ENCODE measurements at places on chromosomes 5 and 9. TPM values are rescaled to one million over a fixed set of nuclear protein-coding genes. Genes with fewer than 3 reads are reported as not detected.

DNA sequence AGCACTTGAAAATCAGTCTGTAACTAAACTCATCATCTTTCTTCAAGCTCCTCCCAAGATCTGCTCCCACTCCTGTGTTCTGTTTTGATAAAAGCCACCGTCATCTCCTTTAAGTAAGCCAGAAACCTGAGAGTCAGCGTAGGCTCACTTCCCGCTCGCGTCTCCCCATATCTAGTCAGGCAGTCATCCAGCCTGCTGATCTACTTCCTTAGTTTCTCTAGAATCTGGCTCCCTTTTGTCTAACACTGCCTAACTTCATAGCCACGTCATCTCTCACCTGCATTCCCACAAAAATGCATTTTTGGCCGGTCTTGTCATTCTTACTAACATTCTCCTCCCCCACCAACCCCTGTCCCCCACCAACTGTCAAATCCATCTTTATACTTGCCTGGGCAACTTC lies 3.0 kb upstream of the TJP2 start:
- H3K4me3 ChIP-seq = no peak overlapping the region
- H3K4me1 ChIP-seq = peaks cover 12% of the 10 kb centered on the region
- no peaks in the 10 kb centered on the region for H3K27me3 ChIP-seq
- no peaks in the 10 kb centered on the region for H3K36me3 ChIP-seq
- no peak overlapping the region for H3K27ac ChIP-seq

GRCh38 chr5:77644371-77645157 lies 6.1 kb upstream of the OTP start:
- no peaks in the 10 kb centered on the region for H3K27me3 ChIP-seq
- H3K4me3 ChIP-seq = peak overlapping the region; percentile 52
- no peak overlapping the region for H3K27ac ChIP-seq
- H3K4me1 ChIP-seq = 0 out of 2 replicates have a peak, but pooled peaks cover 3% of the 10 kb centered on the region
- no peaks in the 10 kb centered on the region for H3K36me3 ChIP-seq

DNA sequence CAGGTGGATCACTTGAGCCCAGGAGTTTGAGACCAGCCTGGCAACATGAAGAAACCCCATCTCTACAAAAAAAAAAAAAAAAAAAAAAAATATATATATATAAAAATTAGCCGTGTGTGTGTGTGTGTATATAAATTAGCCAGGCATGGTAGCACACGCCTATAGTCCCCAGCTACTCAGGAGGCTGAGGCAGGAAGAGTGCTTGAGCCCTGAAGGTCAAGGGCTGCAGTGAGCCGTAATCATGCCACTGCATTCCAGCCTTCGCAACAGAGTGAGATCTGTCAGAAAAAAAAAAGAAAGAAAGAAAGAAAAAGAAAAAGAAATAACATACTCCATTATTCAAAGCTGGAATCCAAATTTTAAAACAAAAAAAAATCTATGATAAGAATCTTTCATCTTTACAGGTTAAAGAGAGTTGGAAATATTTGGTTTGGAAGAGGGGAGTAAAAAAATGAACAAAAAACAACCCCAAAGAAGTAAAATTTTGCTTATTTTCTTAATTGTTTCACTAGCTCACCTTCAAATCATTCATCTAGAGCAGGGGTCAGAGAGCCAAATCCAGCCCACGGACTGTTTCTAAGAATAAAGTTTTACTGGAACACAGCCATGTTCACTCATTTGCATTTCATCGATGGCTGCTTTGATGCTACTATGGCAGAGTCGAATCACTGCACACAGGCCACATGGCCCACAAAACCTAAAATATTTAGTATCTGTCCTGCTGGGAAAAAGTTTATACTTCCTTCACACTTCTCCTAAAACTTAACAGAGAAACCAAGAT lies 109.9 kb downstream of the DROSHA start:
- no peak for DNase-seq
- H3K4me3 ChIP-seq = no peak overlapping the region
- H3K27me3 ChIP-seq = no peaks in the 10 kb centered on the region

GRCh38 chr9:133730994-133731715 lies 7.0 kb downstream of the SARDH start:
- no peak for DNase-seq
- no peaks in the 10 kb centered on the region for H3K27me3 ChIP-seq
- H3K4me3 ChIP-seq = no peak overlapping the region

DNA sequence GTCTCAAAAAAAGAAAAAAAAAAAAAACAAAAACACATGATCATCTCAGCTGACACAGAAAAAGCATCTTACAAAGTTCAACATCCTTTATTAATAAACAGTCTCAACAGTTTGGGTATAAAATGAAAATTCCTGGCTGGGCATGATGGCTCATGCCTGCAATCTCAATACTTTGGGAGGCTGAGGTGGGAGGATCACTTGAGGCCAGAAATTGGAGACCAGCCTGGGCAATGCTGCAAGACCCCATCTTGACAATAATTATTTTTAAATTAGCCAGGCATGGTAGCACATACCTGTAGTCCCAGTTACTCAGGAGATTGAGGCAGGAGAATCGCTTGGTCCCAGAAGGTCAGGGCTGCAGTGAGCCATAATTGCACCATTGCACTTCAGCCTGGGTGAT lies 7.9 kb upstream of the CNTRL start:
- H3K4me1 ChIP-seq = no peaks in the 10 kb centered on the region
- no peaks in the 10 kb centered on the region for H3K36me3 ChIP-seq
- no peaks in the 10 kb centered on the region for H3K27me3 ChIP-seq
- no peak for DNase-seq
- H3K27ac ChIP-seq = no peak overlapping the region
- H3K4me3 ChIP-seq = no peak overlapping the region

GRCh38 chr9:81906671-81907070 lies 21.6 kb upstream of the SPATA31D4 start:
- H3K27me3 ChIP-seq = no peaks in the 10 kb centered on the region
- no peaks in the 10 kb centered on the region for H3K4me1 ChIP-seq
- DNase-seq = no peak
- H3K36me3 ChIP-seq = no peaks in the 10 kb centered on the region

- H3K27ac ChIP-seq = peak overlapping the region; percentile 54
- no peak for DNase-seq
- peaks cover 6% of the 10 kb centered on the region for H3K4me1 ChIP-seq
- H3K4me3 ChIP-seq = peak overlapping the region; percentile 70
Observed at GRCh38 chr9:95003689-95004410, 277.4 kb downstream of the AOPEP start.

GRCh38 chr9:128653908-128654307 lies 2.7 kb downstream of the DYNC2I2 start:
- no peak overlapping the region for H3K27ac ChIP-seq
- H3K4me3 ChIP-seq = no peak overlapping the region
- no peaks in the 10 kb centered on the region for H3K27me3 ChIP-seq

DNA sequence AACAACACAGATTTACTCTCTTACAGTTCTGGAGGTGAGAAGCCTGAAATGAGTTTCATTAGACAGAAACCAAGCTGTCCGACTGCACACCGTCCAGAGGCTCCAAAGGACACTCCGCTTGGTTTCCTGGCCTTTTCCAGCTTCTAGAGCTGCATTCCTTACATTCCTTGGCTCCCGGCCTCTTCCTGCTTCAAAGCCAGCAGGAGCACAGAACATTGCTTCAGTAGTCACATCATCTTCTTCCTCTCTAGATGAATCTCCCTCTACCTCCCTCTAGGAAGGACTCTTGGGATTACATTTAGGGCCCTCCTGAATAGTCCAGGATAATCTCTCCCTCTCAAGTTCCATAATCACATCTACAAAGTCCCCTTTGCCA lies 213.3 kb downstream of the CDK5RAP2 start:
- no peaks in the 10 kb centered on the region for H3K36me3 ChIP-seq
- H3K27ac ChIP-seq = no peak overlapping the region
- H3K27me3 ChIP-seq = no peaks in the 10 kb centered on the region
- H3K4me3 ChIP-seq = no peak overlapping the region
- H3K4me1 ChIP-seq = peaks cover 12% of the 10 kb centered on the region

DNA sequence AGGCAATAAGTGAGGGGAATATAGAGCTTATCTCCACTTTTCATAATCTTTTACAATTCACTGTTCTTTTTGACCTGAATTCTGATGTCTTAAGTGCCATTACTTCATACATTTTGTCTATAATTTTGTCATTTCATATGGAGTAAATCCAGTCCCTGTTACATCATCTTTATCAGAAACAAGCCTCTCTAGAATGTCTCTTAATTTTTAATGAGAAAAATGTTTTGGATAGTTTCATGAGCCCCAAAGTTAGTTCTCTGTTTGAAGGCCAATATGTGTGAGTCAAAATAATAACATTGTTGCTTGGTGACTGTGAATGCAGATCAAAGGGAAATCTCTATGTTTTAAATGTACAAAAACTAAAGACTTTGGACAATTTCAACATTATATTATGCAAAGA lies 329.6 kb upstream of the ARRDC3 start:
- no peak for DNase-seq
- no peak overlapping the region for H3K4me3 ChIP-seq
- H3K27me3 ChIP-seq = no peaks in the 10 kb centered on the region
- H3K36me3 ChIP-seq = no peaks in the 10 kb centered on the region

GRCh38 chr9:132154863-132155567 lies 6.8 kb upstream of the NTNG2 start:
- H3K4me3 ChIP-seq = no peak overlapping the region
- 0 out of 2 replicates have a peak, but pooled peaks cover 5% of the 10 kb centered on the region for H3K27me3 ChIP-seq
- no peak overlapping the region for H3K27ac ChIP-seq
- H3K4me1 ChIP-seq = no peaks in the 10 kb centered on the region

DNA sequence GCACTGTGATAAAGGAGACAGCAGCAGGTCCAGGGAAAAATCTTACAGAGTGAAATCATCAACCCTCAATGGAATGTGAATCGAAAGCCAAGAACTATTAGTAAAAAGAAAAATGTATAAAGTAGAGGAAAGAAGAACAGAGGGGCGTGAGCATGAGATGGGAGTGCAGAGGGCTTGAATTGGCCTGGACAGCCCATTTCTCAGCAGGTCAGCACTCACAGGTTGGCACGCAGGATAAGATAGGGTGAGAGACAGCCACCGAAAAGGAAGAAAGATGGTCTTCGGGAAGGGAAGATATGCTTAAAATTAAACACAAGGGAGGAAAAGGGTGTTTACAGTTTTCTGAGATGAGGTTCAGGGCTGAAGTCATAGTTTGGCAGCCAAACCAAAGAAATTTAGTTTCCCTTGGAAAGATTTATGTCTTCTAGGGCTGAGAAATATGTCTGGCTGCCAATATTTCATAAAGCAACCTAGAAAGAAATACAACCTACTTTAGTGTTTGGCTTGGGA lies 524.7 kb downstream of the SPATA31D1 start:
- H3K27me3 ChIP-seq = no peaks in the 10 kb centered on the region
- no peak for DNase-seq
- no peak overlapping the region for H3K4me3 ChIP-seq

DNA sequence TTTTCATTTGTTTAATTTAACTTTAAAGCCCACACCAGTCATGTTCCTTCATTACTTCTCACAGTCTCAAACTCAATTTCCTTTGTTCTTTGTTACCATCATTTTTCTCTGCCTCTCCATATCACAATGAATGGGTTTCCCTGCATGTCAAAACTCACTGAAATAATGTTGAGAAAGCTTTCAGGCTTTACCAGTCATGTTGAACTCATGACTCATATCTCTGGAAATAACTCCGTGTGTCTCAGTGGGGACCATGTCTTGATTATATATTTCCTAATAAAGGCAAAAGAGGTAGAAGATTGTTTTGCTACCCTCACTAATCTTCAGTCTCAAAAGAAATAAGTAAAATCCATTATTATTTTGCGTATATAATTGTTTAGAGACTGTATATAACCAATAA lies 231.2 kb downstream of the CHSY3 start:
- H3K4me1 ChIP-seq = no peaks in the 10 kb centered on the region
- H3K27ac ChIP-seq = no peak overlapping the region
- DNase-seq = no peak
- no peak overlapping the region for H3K4me3 ChIP-seq
- no peaks in the 10 kb centered on the region for H3K27me3 ChIP-seq

GRCh38 chr5:140238756-140239155 lies 63.8 kb downstream of the CYSTM1 start:
- DNase-seq = no peak
- H3K36me3 ChIP-seq = no peaks in the 10 kb centered on the region
- H3K4me1 ChIP-seq = peaks cover 22% of the 10 kb centered on the region
- H3K27ac ChIP-seq = no peak overlapping the region
- H3K4me3 ChIP-seq = no peak overlapping the region

DNA sequence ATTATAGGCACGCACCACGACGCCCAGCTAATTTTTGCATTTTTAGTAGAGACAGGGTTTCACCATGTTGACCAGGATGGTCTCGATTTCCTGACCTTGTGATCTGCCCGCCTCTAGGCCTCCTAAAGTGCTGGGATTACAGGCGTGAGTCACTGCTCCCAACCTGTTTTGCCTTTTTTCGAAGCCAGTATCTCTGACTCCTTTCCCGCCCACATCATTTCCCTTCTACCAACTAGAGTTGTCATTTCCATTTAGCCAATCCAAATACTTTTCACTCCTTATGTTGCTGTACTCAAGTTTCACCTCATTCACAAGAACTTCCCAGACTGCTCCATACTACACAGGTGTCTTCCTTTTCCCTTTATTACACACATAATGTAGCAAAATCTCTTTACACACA lies 502.6 kb upstream of the CDH6 start:
- H3K4me1 ChIP-seq = no peaks in the 10 kb centered on the region
- no peaks in the 10 kb centered on the region for H3K27me3 ChIP-seq
- no peak overlapping the region for H3K4me3 ChIP-seq
- H3K27ac ChIP-seq = no peak overlapping the region
- DNase-seq = no peak

DNA sequence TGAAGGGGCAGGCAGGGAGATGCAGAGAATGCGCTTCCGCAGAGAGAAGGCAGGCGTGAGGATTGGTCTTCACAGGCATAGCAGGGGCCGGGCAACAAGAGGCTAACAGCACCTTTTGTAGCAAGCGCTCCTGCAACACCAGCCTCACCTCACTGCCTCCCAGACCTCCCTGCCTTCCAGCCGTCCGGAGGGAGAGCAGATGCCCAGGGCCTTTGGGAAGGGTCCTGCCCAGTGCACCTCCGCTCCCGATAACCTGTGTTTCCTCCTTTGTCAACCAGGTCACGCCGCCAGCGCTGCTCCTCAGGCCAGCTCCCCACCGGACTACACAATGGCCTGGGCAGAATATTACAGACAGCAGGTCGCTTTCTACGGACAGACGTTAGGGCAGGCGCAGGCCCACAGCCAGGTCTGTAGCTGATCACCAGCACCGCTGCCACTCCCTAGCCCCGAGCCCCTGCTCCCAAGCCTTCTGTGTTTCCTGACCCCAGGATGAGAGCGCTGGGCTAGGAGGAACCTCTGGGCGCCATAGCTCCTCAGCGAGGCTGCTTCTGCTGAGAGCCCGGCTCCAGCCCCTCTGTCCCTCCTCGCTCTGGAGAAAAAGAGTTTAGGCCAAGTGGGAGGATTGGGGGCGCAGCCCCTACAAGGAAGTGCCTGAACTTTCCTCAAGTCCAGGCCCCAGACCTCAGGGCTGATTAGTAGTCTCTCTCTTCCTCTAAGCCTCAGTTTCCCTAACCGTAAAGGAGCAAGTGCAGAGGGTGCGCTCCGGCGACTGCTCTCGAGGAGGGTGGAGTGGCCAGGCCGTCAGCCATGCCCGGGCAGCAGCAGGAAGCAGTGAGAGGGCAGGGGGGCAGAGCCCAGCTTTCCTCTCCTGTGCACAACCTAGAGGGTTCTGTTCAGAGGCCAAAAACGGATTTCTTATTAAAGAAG lies 28.4 kb upstream of the PRDM12 start:
- H3K4me1 ChIP-seq = no peaks in the 10 kb centered on the region
- H3K36me3 ChIP-seq = peaks cover 23% of the 10 kb centered on the region
- no peaks in the 10 kb centered on the region for H3K27me3 ChIP-seq
- no peak overlapping the region for H3K4me3 ChIP-seq

- H3K4me1 ChIP-seq = no peaks in the 10 kb centered on the region
- no peak overlapping the region for H3K27ac ChIP-seq
- H3K4me3 ChIP-seq = no peak overlapping the region
- DNase-seq = no peak
- peaks cover 8% of the 10 kb centered on the region for H3K27me3 ChIP-seq
- H3K36me3 ChIP-seq = no peaks in the 10 kb centered on the region
Observed at GRCh38 chr5:147819261-147819770, 12.2 kb downstream of the SPINK1 start.

RASEF gene
- total RNA-seq = 0.12 TPM

AJM1 gene
- 7.1 TPM for total RNA-seq

HRCT1 gene
- 0.32 TPM for total RNA-seq

FGF1 gene
- not detected for total RNA-seq

SHISAL2B gene
- not detected for total RNA-seq

CDO1 gene
- total RNA-seq = 0.17 TPM

Measured in HCT116 (cell line).